ENCODE measurements at places on chromosomes 2 and 18. TPM values are rescaled to one million over a fixed set of nuclear protein-coding genes. Genes with fewer than 3 reads are reported as not detected.

GDF7 gene
- not detected for total RNA-seq

VPS4B gene
- 26.8 TPM for total RNA-seq

CCDC150 gene
- not detected for total RNA-seq

RGPD4 gene
- not detected for total RNA-seq

OSR1 gene
- total RNA-seq, result 70.5 TPM

SLC4A3 gene
- 8.8 TPM for total RNA-seq

ATP8B1 gene
- total RNA-seq, result 5.4 TPM

SPP2 gene
- total RNA-seq, result not detected

CYS1 gene
- 2.1 TPM for total RNA-seq

RAB6D gene
- total RNA-seq, result not detected

ADRA2B gene
- total RNA-seq, result 4.8 TPM
